ENCODE measurements at places on chromosomes 4 and X.

DNA sequence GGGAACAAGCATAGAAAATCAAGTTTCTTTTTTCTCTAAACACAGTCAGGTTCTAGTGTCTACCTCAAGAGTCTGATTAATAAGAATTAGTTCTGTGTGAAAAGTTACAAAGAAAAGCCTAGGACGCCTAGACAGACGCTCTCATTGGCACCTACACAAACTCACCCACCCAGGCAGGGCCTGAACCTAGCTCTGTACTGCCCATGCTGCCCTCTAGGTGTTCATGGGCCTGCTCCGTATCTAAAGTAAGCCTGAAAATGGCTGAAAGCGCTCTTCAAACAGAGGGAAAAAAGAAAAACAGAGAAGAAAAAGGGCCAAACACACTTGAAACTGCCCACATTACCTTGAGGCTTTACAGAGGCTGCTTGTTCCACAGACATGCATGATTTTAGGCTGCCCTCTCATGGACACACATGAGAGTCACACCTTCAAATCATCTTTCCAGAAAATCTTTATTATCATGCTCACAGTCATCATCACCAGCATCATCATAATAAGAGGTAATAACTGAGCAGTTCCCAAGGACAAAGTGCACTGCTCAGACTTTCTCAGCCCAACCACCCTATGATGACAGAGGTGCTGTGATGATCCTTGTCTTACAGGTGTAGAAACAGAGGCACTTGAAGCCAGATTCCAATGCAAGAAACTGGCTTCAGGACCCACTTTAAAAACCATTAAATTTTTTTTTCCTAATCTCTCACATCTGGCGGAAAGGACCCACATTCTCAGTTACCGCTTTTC, 49.6 kb downstream of the MAP7D2 start:
- H3K4me3 ChIP-seq, result no peak overlapping the region
- no peak overlapping the region for H3K27ac ChIP-seq
- no peak for DNase-seq
- H3K4me1 ChIP-seq, result no peaks in the 10 kb centered on the region
- H3K36me3 ChIP-seq, result no peaks in the 10 kb centered on the region

- H3K27ac ChIP-seq, result no peak overlapping the region
- H3K4me1 ChIP-seq, result no peaks in the 10 kb centered on the region
- DNase-seq, result no peak
- H3K36me3 ChIP-seq, result no peaks in the 10 kb centered on the region
- peaks cover 17% of the 10 kb centered on the region for H3K27me3 ChIP-seq
Observed at GRCh38 chr4:3465698-3466671, 2.9 kb downstream of the DOK7 start.

DNA sequence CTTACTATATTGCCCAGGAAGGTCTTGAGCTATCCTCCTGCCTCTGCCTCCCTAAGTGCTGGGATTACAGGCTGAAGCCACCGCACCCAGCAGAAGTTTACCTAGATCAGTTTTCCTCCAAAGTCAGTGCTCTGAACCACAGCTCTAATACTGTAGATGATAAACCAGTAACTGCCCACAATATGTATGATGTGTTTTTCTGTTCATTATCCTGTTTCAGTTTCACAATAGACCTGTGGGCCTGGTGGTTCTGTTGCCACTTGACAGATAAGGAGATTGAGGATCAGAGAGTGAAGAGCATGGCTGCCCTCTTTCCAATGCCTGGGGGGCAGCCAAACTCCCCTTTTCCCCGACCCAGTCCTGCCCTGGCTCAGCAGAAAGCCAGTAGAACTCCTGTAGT, 87.0 kb downstream of the EFNB1 start:
- no peak overlapping the region for H3K4me3 ChIP-seq
- no peaks in the 10 kb centered on the region for H3K27me3 ChIP-seq
- no peak overlapping the region for H3K27ac ChIP-seq
- no peak for DNase-seq

DNA sequence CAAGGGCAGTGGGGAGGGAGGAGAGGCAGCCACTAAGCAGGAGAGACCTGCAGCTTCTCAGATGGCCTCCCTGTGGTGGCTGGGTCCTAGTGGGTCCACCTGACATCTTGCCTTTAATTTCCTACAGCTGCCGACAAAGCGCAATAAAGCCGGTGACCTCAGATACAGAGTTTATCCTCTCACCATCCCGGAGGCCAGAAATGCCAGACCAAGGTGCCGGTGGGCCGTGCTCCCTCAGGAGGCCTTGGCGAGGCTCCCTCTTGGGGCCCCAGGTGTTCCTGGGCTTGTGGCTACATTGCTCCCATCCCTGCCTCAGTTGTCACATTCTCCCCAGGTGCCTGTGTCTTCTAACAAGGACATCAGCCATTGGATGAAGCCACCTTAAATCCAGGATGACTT, 103.0 kb downstream of the ADRA2C start:
- no peak overlapping the region for H3K27ac ChIP-seq
- peaks cover 4% of the 10 kb centered on the region for H3K4me1 ChIP-seq
- no peak overlapping the region for H3K4me3 ChIP-seq
- no peaks in the 10 kb centered on the region for H3K36me3 ChIP-seq

GRCh38 chr4:36249610-36250009, 5.3 kb upstream of the ARAP2 start:
- H3K4me1 ChIP-seq, result no peaks in the 10 kb centered on the region
- H3K4me3 ChIP-seq, result no peak overlapping the region
- H3K36me3 ChIP-seq, result no peaks in the 10 kb centered on the region
- no peaks in the 10 kb centered on the region for H3K27me3 ChIP-seq
- DNase-seq, result no peak

DNA sequence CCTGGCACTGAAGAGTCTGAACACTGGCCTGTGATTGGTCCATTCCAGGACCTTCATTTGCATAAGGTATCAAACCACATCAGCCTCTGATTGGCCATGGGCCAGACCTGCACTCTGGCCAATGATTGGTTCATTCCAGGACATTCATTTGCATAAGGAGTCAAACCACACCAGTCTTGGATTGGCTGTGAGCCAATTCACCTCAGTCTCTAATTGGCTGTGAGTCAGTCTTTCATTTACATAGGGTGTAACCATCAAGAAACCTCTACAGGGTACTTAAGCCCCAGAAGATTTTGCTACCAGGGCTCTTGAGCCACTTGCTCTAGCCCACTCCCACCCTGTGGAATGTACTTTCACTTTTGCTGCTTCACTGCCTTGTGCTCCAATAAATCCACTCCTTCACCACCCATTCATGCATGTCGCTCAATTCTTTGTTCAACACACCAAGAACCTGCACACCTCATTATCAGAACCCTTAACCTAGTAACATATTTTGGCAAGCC, 14.2 kb upstream of the HERC5 start:
- DNase-seq, result no peak
- no peak overlapping the region for H3K27ac ChIP-seq
- H3K4me1 ChIP-seq, result no peaks in the 10 kb centered on the region
- H3K27me3 ChIP-seq, result no peaks in the 10 kb centered on the region

DNA sequence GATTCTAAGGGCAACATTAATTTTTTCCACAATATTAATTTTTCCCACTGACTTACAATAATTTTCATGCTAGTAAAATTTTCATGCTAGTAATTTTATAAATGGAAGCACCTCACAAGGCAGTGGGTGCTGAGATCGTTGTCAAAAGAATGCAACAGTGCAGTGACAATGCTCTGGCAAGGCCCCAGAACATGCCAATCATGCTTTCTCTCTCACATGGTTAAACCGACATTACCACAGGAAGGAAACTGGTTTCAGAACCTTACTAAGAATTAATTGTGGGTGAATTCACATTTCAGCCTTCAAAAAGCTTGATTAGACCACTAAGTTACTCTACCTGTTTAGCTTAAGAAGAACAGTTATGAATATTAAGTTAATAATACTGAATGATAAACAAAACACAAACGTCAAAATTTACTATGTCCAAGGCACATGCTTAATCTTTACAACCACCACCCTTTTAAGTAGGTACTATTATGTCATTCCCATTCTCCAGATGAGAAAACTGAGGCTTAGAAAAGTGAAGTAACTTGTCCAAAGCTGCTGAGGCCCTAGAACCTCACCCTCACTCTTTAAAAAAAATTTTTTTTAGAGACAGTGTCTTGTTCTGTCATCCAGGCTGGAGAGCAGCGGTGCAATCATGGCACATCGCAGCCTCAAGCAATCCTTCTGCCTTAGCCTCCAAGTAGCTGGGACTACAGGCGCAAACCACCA, 10.0 kb upstream of the OPHN1 start:
- H3K4me3 ChIP-seq, result no peak overlapping the region
- DNase-seq, result no peak
- no peaks in the 10 kb centered on the region for H3K27me3 ChIP-seq
- H3K4me1 ChIP-seq, result no peaks in the 10 kb centered on the region

GRCh38 chr4:5882947-5883346, 9.9 kb downstream of the CRMP1 start:
- peaks cover 2% of the 10 kb centered on the region for H3K4me1 ChIP-seq
- DNase-seq, result no peak
- peaks cover 9% of the 10 kb centered on the region for H3K27me3 ChIP-seq

GRCh38 chr4:184362396-184362795, 112.0 kb downstream of the IRF2 start:
- no peaks in the 10 kb centered on the region for H3K36me3 ChIP-seq
- no peak overlapping the region for H3K4me3 ChIP-seq
- no peak for DNase-seq
- no peak overlapping the region for H3K27ac ChIP-seq

Data from effector memory CD4-positive, alpha-beta T cell (primary cell).